Activated CD4-positive, alpha-beta T cell treated with anti-CD3 and anti-CD28 coated beads for 36 hours (primary cell): ENCODE measurements at places on chromosomes 7 and 10. TPM values are rescaled to one million over a fixed set of nuclear protein-coding genes. Genes with fewer than 3 reads are reported as not detected.

CDNF gene
- 2.7 TPM for total RNA-seq

DNA sequence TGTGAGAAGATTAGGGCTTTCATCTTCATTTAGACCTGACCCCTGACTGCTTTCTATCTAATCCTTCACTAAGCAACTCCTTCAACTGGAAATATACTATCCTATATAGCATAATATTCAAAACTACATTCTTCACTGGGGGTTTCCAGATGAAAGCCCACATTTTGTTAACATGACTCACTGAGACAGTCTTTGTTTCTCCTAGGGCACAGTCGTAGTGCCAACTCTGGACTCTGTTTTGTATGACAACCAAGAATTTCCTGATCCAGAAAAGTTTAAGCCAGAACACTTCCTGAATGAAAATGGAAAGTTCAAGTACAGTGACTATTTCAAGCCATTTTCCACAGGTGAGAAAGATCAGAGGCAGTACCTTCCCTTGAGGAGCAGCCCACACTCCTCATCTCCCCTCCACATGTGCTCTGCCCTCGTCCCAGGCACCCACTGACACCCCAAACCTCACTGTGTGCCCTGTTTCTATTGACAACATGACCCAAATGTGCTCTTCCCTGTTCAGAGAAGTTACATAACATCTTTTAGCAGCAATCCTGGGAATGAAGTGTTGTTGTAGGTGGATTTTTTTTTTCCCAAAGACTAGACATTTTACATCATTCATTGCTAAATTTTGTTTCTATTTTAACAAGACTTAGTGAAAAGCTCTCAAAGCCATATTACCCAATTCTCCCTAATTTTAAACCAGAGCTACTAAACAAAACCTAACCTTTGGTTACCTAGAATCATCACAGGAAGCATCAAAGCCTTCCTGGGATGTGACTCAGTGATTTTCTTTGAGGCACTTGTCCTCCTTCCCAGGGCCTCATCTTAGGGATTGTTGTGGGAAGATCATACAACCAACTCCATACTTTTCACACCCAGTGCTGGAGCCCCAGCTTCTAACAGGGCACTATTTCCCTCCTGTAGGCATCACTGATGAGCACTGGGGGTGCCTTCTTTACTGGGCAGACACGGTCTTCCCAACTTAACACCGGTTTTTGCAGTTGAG is 10.7 kb downstream of the CYP2E1 start:
- H3K4me1 ChIP-seq, result no peaks in the 10 kb centered on the region
- no peak overlapping the region for H3K4me3 ChIP-seq
- DNase-seq, result no peak
- H3K27me3 ChIP-seq, result peaks cover 2% of the 10 kb centered on the region

ADAM12 gene
- 1.2 TPM for total RNA-seq

EBLN1 gene
- not detected for total RNA-seq

DNA sequence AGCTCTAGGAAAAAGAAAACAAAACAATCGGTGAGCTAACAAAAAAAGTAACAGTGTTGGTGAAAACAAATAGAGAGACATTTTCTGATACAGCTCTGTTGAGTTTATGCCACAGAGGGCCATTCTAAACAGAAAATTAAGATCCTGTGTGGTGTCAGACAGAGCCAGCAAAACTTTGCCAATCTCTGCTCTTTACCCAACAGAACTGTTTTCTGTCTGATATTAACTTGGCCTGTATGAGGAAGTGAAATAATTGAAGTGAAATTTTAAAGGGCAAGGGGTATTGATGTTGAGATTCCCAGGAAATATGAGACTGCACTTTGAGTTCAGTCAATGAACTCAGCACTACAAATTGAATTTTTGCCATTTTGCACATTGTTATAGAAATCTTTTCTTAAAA is 101.0 kb downstream of the AOAH start:
- peaks cover 9% of the 10 kb centered on the region for H3K36me3 ChIP-seq
- H3K4me1 ChIP-seq, result peaks cover 10% of the 10 kb centered on the region
- no peak overlapping the region for H3K4me3 ChIP-seq
- DNase-seq, result no peak
- no peaks in the 10 kb centered on the region for H3K27me3 ChIP-seq

- no peak for DNase-seq
- no peak overlapping the region for H3K27ac ChIP-seq
- peaks cover 5% of the 10 kb centered on the region for H3K27me3 ChIP-seq
- H3K4me3 ChIP-seq, result no peak overlapping the region
- H3K36me3 ChIP-seq, result peaks cover 2% of the 10 kb centered on the region
- H3K4me1 ChIP-seq, result no peaks in the 10 kb centered on the region
Measured at GRCh38 chr7:152735443-152736004, 24.0 kb upstream of the ACTR3B start.

PRKAR2B gene
- total RNA-seq, result 1.4 TPM

IGFBP1 gene
- total RNA-seq, result not detected

GRCh38 chr10:88473989-88474883 is 108.9 kb downstream of the RNLS start:
- no peaks in the 10 kb centered on the region for H3K27me3 ChIP-seq
- H3K27ac ChIP-seq, result no peak overlapping the region
- no peak for DNase-seq
- no peak overlapping the region for H3K4me3 ChIP-seq

- peaks cover 67% of the 10 kb centered on the region for H3K27me3 ChIP-seq
- no peak for DNase-seq
- peaks cover 44% of the 10 kb centered on the region for H3K4me1 ChIP-seq
- H3K4me3 ChIP-seq, result peak overlapping the region; percentile 49
Measured at GRCh38 chr7:97026715-97027426, 2.2 kb upstream of the DLX5 start.

ERVW-1 gene
- not detected for total RNA-seq

- DNase-seq, result no peak
- H3K36me3 ChIP-seq, result no peaks in the 10 kb centered on the region
- H3K27ac ChIP-seq, result no peak overlapping the region
- H3K4me1 ChIP-seq, result no peaks in the 10 kb centered on the region
Measured at GRCh38 chr10:132978542-132978941, 36.2 kb upstream of the CFAP46 start.

CCDC201 gene
- not detected for total RNA-seq

GRCh38 chr7:28606421-28606820 is 194.1 kb downstream of the CREB5 start:
- H3K27ac ChIP-seq, result no peak overlapping the region
- no peaks in the 10 kb centered on the region for H3K36me3 ChIP-seq
- H3K27me3 ChIP-seq, result peaks cover 20% of the 10 kb centered on the region
- no peaks in the 10 kb centered on the region for H3K4me1 ChIP-seq
- H3K4me3 ChIP-seq, result no peak overlapping the region

IQUB gene
- 0.05 TPM for total RNA-seq

GRCh38 chr7:138307633-138308032 is 152.4 kb upstream of the TRIM24 start:
- H3K4me3 ChIP-seq, result no peak overlapping the region
- H3K27ac ChIP-seq, result no peak overlapping the region
- H3K4me1 ChIP-seq, result no peaks in the 10 kb centered on the region
- no peaks in the 10 kb centered on the region for H3K36me3 ChIP-seq
- peaks cover 1% of the 10 kb centered on the region for H3K27me3 ChIP-seq

GRCh38 chr7:47881256-47881655 is 67.0 kb downstream of the PKD1L1 start:
- H3K4me3 ChIP-seq, result no peak overlapping the region
- H3K27ac ChIP-seq, result no peak overlapping the region
- peaks cover 4% of the 10 kb centered on the region for H3K4me1 ChIP-seq
- H3K36me3 ChIP-seq, result no peaks in the 10 kb centered on the region

NEBL gene
- 0.04 TPM for total RNA-seq

GRCh38 chr10:1050145-1050544 is 1.2 kb upstream of the IDI1 start:
- peak; percentile 56 for DNase-seq
- H3K36me3 ChIP-seq, result peaks cover 58% of the 10 kb centered on the region
- H3K4me3 ChIP-seq, result peak overlapping the region; percentile 98
- no peaks in the 10 kb centered on the region for H3K27me3 ChIP-seq

GRCh38 chr10:58956926-58957325 is 219.5 kb upstream of the PHYHIPL start:
- no peaks in the 10 kb centered on the region for H3K36me3 ChIP-seq
- H3K4me1 ChIP-seq, result no peaks in the 10 kb centered on the region
- H3K27ac ChIP-seq, result no peak overlapping the region
- no peak for DNase-seq

GLI3 gene
- 0.30 TPM for total RNA-seq
